NCI-H2227 treated with DMSO at 0.1 percent for 48 hours (cell line): ENCODE measurements at places on chromosomes 7 and 10.
A peak's percentile ranks its signal among the peaks of the same experiment; 100 is the strongest.

DNA sequence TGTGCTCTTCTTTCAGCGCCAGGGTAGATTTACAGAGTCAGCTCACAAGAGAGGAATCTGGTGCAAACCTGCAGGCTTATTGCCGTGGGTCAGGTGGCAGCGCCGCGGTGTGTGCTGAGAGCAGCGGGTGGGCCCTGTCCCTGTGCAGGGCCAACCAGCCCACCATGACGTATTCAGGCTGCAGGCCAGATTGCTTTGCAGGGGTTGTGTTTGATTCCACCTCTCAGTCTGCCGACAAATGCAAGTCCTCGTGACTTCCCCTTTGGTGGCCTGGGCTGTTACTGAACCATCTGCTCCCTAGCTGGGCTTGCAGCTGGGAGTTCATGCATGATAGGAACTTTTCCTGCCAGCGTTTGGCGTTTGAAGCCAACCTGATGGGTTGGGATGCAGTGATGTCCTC lies 66.7 kb upstream of the LEP start:
- DNase-seq, result no peak

DNA sequence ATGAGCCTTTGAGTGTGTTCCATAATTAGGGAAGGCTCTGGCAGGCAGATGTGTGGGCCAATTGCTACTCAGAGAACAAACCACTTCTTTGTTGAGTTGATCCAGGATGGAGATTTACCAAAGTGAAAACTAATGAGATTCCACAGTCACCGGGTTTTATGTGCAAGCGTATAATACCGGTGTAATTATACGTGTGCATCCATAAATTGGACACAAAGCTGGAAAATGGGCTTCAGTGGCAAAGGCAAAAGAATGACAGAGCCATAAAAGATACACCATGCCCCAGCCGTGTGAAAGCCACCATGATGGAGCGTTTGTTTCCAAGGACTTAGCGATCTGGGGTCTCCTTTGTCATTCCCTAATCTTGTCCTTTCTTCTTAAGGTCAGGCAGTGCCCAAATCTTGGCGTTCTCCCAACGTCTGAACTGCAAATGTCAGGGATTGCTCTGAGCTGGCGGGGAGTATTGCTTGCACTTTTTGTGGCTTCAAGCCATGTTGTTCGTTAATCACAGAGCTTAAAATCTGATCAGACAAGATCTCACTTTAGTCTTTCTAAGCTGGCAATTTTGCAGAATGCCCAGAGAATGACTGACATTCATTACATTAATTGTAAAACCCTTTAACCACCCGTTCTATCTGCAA lies 70.1 kb downstream of the NPTX2 start:
- DNase-seq, result no peak

GRCh38 chr7:96691702-96692101 lies 17.9 kb downstream of the SEM1 start:
- no peak for DNase-seq

DNA sequence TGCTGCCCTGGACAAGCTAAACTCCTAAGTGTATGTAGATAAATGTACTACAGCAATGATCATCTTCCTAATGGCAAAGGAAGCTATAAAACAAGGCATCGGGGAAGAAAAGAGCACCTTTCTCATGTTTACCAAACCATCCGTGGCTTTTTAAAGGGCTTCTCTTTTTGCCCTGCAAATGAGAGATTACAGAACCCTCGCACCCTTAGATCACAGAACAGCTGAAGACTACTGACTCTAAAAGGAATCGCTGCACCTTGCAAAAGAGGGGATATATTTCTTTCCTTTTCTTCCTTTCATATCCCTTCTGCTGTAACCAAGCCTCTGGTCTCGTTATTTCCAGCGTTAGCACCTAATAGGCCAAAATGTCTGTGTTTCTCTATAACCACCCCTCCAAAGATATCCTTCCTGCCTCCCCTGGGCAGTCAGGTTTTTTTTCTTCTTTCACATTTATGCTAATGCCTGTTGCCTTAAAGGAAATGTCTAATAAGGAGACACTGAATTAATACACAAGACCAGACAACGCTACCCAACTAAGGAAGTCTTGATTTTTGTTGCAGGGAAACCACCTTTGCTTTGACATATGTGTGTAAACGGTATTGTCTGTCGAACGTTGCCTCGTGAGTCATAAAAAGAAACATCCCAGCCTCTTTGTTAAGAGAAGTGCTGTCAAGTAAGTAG lies 10.5 kb downstream of the ST8SIA6 start:
- DNase-seq, result no peak

DNA sequence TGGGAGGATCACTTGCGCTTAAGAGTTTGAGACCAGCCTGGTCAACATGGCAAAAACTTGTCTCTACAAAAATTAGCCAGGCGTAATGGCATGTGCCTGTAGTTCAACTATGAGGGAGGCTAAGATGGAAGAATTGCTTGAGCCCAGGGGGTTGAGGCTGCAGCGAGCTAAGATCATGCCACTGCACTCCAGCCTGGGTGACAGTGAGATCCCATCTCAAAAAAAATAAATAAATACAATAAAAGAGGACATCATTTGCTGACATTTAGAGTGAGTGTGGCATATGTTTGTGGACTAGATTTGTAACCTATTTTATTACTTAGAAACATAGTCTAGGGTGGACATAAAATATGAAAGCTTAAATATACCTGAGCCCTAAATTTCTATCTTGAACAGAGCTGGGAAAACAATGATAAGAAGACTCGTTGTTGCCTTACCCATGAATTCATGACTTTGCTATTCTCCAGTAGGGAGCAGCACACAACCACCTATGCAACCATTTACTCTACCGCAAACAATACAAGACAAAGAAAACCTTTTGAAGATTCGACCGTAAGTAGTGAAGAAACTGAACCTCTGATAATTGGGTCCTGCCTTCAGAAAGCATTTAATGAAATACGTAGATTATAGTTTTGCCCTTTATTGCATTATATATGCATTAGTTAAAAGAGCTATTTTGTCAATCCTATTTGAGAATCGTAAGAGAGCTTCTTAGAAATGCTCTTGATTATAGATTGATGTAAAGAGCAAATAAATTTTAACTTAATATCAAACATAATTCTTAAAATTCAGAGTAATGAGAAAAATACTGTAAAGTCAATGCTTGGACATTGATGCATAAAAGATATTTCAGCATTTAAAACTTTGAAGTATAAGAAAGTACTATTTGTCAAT lies 83.5 kb downstream of the GNAT3 start:
- peak; percentile 81 for DNase-seq

- no peak for DNase-seq
Measured at GRCh38 chr10:106440767-106441166, 723.7 kb downstream of the SORCS1 start.

DNA sequence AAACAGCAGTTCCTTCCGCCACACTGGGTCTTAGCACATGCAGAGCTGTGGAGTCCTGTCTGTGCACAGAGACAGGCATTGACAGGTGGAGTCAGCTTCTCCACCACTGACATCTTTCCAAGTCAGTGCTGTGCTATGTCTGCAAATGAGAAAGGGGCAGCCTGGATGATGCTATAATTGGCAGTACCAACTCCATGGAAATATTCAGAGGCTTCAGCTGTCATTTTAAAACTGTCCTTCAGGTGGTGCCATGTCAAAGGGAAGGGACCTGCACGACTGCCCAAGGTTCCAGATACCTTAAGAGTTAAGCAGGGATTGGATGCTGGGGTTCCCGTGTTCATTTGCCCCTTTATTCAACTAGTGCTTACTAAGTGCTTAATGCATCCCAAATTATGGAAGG lies 258.0 kb upstream of the PRKCQ start:
- no peak for DNase-seq

DNA sequence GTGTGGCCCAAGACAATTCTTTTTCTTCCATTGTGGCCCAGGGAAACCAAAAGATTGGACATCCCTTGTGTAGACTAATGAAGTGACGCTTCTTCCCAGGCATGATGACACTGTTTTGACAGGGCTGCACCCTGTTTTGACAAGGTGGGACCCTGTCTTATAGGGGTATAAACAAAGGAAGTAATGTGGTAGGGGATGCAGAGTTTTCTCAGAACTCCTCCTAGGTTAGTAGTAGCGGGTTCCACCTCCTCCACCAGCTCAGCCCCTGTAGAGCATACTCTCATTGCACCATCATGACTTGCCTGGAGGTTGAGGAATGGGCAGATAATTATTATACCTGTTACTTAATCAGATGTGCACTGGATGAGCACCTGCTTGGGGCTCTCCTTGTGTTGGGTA lies 123.1 kb downstream of the CCNY start:
- no peak for DNase-seq

GRCh38 chr7:22204312-22204711 lies 152.6 kb downstream of the RAPGEF5 start:
- no peak for DNase-seq

GRCh38 chr10:6737080-6737641 lies 157.1 kb upstream of the PRKCQ start:
- DNase-seq, result no peak
